NAMALWA (cell line): ENCODE measurements at places on chromosomes 3 and 15.
A peak's percentile ranks its signal among the peaks of the same experiment; 100 is the strongest.

DNA sequence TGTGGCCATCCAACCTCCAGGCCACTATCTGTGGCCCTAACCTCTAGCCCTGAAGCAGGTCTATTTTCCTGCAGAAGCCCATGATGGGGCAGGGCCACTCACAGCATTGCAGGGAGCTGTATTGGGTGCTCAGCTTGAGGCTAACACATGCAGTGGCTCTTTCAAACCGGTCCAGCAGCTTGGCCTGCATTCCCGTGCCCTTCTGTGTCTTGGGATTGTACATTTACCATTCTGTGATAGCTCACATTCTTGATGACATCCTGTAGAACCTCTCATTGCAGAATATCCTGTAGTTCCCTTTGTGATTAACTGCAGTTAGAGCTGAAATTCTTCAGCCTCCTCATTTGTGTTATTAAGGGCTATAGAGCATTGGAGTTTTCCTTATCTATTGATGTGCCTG, 60.8 kb upstream of the ANKRD34C start:
- no peak for DNase-seq

GRCh38 chr15:63402498-63403253, 21.0 kb upstream of the CA12 start:
- peak; percentile 59 for DNase-seq

- no peak for DNase-seq
These were observed at the start of gene TRH for GRCh38 chr3:129974564-129974832. Gene TRH (plus strand): TSS chr3:129974720. CDS start chr3:129975817, 1,097 bp downstream.

- DNase-seq: no peak
These were observed 689.1 kb upstream of the LMCD1 start for GRCh38 chr3:7812490-7812889.

- no peak for DNase-seq
These were observed 71.4 kb upstream of the HACD2 start for GRCh38 chr3:123656274-123656673.

- no peak for DNase-seq
These were observed 9.6 kb downstream of the GABRR3 start for GRCh38 chr3:98025392-98025945.

DNA sequence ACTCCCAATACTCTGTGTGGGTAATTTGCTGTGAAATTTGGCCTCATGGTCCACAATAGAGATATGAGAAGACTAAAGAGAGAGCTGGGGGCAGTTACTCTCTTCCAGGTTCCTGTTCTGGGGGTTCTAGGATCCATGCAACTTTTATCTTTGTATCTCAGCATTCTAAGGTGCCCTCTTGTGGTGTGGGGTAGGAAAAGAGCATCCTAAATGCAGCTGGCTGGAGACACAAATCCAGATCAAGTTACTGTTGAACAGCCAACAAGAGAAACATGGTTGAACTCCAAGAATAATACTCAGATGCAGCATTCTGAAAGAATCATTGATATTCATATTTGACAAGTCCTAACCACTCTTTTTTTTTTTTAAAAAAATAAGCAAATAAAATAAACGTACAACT, 238.2 kb downstream of the GREM1 start:
- DNase-seq: peak; percentile 55

DNA sequence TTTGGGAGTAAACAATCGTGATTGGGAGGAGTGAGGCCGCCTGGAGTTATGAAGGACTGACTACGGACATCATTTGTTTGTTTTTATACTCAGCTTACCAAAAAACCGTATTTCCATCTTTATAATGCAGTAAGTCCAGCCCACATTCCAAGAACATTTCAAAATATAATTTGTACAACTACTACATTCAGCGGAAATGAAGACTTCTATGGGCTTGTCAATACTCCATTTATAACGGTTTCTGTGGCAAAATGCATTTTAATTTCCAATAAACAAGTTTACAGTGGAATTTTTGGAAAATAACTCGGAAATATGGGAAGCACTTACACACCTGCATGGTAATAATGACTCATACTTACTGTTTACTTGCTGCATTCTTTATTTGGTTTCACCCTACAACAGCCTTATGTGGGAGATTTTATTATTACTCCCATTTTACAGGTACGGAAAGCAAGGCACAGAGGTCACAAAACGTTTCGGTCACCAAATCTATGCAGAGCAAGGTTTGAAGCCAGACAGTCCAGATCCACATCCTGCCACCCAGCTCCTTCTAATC, 62.3 kb downstream of the LDHAL6B start:
- DNase-seq: no peak

DNA sequence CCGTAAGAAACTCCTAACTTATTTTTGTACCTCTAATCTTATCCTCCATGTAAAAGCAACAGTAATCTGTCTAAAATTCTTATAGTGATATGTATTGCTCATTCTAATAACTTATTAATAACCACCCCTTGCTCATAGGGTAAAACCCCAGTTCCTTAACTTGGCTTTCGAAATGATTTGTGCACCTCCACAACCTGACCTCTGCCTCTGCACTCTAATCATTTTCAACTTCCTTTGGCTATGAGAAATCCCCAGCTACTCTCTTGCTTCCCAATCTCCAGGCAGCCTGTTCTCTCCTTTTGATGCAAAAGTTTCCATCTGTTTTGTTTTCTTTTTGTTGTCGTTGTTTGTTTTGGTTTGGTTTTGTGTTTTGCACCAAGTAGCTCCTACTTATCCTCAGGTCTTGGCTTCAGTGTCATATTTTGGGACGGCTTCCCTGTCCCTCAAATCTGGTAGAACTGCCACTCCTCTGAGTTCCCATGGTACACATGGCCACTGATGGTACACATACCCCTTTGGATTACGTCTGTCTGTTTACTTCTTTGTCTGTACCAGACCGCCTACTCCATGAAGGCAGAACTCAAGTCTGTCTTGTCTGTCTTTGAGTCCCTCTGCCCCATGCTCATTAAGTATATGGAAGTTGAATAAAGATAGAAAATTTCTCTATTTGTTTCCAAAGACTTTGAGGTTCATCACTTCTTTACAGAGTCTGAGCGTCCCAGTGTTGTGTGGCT, 105.6 kb upstream of the TGFBR2 start:
- no peak for DNase-seq

DNA sequence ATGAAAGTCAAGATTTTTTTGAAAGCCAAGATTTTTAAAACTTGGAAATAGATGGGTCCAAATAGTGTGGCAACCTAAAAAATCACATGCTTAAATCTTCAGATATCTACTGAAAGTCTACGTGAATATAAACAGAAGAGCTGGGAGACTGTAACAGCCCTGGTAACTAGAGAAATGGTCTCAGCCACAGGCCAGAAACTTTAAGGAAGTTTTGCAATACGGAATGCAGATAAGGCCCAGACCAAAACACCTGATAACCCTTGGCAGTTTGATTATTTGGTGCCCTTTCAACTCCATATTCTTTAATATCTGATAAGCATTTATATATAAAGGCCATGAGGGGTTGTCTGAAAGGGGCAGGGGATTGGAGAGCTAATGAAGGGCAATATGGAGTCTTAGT, 537.3 kb upstream of the TGFBR2 start:
- no peak for DNase-seq

- DNase-seq: no peak
These were observed 28.8 kb downstream of the GOLIM4 start for GRCh38 chr3:168066882-168067281.

GRCh38 chr3:159800434-159801155, 188.0 kb upstream of the IL12A start:
- DNase-seq: no peak

GRCh38 chr15:27956285-27956684, 142.8 kb downstream of the OCA2 start:
- DNase-seq: no peak

GRCh38 chr15:77508541-77509243, 88.0 kb downstream of the HMG20A start:
- no peak for DNase-seq

- no peak for DNase-seq
These were observed 24.5 kb downstream of the CFAP100 start for GRCh38 chr3:126419151-126419703.

GRCh38 chr3:64144241-64144900, 80.9 kb downstream of the PRICKLE2 start:
- DNase-seq: no peak

GRCh38 chr3:9169956-9170850, 79.2 kb downstream of the SRGAP3 start:
- no peak for DNase-seq

DNA sequence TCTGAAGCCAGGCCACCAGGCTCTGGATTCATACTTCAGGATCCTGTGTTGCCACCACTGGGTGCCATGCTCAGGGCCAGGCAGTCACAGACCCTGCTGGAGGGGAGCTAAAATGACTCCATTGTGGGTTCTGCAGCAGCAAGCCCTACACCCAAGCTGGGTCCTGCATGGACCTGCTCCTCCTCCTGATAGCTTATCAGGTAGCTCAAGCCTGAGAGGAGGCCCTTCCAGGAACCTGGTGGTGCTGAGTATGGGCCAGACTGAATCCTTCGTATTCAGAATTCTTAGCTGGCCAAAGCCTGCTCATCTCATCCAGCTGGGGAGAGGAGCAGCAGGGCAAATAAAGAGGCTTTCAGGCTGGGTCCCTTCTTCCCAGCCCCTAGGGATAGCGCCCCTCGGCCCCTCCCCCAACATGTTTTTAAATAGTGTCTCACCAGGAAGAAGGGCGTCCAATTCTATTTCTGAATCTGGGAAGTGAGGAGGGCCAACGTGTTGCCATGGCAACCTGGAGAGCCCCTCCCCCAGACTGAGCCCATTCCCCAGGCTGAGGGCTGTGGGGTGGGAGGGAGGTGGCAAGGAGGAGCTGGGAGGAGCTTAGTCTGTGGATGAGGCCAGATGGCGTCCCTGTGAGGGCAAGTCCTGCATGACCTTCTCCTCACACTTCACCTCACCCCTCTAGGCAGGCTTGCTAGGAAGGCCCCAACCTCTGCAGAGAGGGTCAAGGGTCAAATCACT, 11.0 kb upstream of the CAMKV start:
- no peak for DNase-seq

GRCh38 chr3:103924544-103924943, 1442.2 kb upstream of the ALCAM start:
- DNase-seq: no peak

- peak; percentile 79 for DNase-seq
These were observed 4.8 kb upstream of the BCL6 start for GRCh38 chr3:187750006-187750512.

GRCh38 chr3:139906418-139906817, 28.6 kb upstream of the CLSTN2 start:
- DNase-seq: no peak

- no peak for DNase-seq
These were observed 28.6 kb downstream of the PLEKHO2 start for GRCh38 chr15:64870353-64870752.

DNA sequence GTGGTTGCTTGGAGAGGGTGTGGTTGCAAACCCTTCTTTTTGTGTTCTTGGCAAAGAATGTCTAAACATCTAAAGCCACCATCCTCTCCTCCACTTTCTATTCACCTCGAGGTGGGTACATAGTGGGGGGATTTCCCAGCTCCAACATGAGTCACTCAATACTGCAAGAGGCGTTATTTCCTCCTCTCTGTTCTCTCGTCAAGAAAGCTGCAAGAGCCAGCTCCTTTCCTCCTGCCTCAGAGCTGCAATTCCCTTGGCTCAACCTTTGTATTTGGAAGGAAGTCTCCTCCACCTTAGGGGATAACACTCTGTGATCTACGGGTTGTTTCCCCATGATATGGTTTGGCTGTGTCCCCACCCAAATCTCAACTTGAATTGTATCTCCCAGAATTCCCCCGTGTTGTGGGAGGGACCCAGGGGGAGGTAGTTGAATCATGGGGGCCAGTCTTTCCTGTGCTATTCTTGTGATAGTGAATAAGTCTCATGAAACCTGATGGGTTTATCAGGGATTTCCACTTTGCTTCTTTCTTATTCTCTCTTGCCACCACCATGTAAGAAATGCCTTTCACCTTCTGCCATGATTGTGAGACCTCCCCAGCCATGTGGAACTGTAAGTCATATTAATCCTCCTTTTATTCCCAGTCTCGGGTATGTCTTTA, 138.4 kb downstream of the PLCL2 start:
- DNase-seq: no peak

- no peak for DNase-seq
These were observed 177.6 kb downstream of the PDZRN3 start for GRCh38 chr3:73447111-73447510.

DNA sequence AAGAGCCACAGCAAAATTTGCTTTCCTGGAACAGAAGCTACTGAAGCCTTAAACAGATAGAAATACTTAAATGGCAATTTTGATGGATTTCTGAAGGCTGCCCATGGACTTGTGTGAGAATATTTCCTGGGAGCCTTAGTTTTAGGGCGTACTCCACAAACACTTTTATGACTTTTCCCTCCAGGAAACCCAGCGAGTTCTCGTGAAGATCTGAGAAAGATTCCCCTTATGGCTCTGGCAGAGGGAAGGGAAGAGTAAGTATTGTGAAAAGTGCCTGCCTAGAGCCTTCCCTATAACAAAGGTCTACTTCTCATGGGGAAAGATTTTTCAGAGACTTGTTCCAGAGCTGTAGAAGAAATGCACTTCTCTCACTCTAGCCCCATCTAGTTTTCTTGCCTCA, 31.1 kb upstream of the TRAT1 start:
- no peak for DNase-seq

GRCh38 chr3:137835096-137835495, 71.0 kb downstream of the SOX14 start:
- no peak for DNase-seq

- DNase-seq: no peak
These were observed 14.1 kb downstream of the ST3GAL6 start for GRCh38 chr3:98777286-98777685.

DNA sequence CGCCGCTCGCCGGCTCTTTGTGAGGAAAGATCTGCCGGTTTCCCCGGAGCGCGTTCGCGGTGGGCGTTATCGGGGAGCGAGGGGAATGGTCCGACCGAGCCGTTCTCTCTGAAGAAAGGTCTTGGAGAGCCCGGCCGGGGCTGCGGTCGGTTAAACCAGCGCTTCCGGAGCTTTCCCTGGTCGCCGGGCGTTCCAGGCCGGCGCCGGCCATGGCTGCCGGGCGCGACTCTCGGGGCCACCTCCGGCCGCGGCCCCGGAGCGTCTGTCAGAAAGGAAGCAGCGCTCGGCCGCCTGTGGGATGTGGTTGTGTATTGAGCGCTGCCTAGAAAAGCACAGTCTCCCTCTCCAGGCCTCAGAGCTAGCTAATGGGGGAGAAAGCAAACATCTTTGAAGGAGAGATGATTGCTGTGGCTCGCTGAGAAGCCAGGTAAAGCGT, 731 bp downstream of the FYTTD1 start:
- peak; percentile 80 for DNase-seq

DNA sequence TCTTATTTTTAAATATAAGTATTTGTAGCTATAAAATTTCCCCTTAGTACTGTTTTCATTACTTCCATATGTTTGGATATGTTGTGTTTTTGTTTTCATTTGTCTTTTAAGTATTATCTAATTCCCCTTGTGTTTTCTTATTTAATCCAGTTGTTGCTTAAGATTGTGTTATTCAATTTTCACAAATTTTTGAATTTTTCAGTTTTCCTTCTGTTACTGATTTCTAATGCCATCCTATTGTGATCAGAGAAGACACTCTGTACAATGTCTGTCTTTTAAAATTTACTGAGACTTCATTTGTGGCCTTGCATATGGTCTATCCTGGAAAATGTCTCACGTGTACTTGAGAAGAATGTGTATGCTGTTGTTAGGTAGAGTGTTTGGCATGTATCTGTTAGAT, 795.6 kb upstream of the CFAP20DC start:
- no peak for DNase-seq

GRCh38 chr3:179719048-179719734, 66.4 kb downstream of the USP13 start:
- DNase-seq: no peak
